Right kidney (tissue), 9 donors: ENCODE measurements at places on chromosomes 4 and X.

DNA sequence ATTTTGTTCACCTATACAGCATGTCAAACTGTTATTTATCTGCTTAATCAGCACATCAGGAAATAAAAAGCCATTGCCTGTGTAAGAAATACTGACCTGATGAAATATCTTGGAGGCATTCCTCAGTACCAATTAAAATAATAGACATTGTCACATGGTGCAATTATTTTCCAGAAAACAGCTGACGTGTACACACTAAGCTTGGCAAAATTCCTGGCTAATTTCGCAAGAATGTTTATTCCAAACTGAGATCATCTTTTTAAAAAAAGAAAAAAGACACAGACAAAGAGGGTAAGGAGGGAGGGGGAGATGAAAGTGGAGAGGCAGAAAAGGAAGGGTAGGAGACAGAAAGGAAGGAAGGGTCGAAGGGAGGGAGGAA, 61.9 kb upstream of the NFKB1 start:
- no peak for DNase-seq

DNA sequence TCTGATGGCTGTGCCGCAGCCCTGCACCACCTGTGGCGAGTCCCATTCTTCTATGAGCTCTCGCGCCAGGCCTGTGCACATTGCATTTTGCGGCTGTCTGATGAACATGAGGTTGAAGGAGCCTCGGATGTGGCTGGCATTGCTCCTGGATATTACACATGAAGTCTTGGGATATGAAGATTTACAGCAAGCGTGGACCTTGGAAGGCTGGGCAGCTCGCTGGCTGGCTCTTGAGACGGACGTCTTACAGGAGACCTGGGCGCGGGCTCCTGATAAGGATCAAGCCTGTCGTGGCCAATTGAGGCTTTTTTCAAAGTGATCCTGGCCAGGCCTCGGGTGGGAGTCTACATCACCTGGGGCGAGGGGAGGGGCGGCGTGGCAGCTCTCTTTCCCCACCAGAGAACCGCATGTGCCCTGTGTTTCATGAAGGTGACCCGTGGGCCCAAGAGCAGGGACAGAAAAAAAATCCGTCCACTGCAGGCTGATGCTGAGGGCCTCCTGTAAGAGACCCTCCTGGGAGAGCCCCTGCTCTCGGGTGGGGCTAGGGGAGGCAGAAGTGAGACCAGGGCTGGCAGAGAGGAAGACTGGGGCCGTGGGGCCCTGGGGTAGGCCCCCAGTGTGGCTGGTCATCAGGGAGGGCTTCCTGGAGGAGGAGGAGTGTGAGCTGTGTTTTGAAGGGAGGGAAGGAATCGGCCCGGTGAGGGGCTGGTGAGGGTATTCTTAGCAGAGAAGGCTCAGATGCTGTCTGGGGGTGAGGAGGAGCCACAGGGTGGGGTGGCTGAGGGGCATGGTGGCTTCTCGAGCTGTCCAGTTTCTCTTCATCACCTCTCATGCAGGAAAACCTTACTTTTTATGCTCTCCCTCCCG, 23.6 kb downstream of the CPZ start:
- DNase-seq = no peak

- DNase-seq = no peak
Measured at GRCh38 chrX:115333446-115333845, 43.9 kb downstream of the LUZP4 start.

GRCh38 chrX:97858592-97858991, 974.9 kb downstream of the RPA4 start:
- no peak for DNase-seq

DNA sequence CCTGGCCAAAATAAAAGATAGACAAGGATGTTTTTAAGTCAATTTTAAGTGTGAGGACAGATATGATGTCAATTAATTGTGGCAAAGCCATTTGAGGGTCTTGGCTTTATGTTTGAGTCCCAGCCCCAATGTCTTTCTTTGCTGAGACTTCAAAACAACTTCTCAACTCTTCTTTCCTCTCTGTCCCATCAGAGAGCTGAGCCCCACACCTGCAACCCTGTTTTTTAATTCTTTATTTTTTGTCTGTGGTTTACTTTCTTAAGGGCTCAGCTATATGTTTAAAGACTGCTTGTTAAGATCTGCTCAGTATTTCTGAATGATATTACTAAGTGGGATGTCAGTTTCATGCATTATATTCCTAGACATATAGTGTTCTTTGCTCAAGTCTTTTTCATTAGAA, 164.3 kb downstream of the HS3ST1 start:
- DNase-seq = no peak

DNA sequence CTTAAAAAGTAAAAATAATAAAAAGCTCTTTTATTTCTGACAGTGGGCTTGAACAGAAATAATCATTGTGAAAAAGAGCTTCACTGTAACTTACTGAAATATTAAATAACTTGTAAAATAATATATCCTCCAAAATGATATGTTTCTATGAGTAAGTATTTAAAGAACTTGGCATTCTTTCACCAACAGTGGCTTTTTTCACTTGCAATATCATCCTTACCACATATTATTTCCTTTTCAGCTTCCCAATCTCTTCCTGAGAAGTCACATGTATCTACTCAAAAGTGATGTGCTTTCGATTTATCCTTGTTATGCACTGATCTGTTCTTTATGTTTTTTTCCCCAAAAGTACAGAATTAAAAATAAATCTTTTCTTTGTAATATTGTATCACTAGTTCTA, 2.2 kb upstream of the PCDH18 start:
- no peak for DNase-seq

- no peak for DNase-seq
Measured at GRCh38 chrX:50747471-50747900, 66.5 kb downstream of the SHROOM4 start.

- DNase-seq = no peak
Measured at GRCh38 chr4:165766018-165766417, 107.0 kb upstream of the TLL1 start.

- no peak for DNase-seq
Measured at GRCh38 chr4:11149612-11150259, 279.0 kb downstream of the HS3ST1 start.

DNA sequence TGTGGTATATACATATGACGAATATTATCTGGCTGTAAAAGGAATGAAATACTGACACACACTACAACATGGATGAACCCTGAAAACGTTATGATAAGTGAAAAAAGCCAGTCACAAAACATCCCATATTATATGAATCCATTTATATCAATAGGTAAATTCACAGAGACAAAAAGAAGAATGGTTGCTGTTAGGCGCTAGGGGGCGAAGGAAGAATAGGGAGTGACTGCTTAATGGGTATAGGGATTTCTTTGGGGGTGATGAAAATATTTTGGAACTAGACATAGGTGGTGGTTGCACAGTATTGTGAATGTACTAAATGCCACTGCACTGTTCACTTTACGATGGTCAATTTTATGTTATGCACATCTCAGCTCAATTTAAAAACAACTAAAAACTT, 96.4 kb upstream of the EGFL6 start:
- DNase-seq = no peak

GRCh38 chrX:26050099-26050498, 88.0 kb upstream of the MAGEB18 start:
- no peak for DNase-seq

DNA sequence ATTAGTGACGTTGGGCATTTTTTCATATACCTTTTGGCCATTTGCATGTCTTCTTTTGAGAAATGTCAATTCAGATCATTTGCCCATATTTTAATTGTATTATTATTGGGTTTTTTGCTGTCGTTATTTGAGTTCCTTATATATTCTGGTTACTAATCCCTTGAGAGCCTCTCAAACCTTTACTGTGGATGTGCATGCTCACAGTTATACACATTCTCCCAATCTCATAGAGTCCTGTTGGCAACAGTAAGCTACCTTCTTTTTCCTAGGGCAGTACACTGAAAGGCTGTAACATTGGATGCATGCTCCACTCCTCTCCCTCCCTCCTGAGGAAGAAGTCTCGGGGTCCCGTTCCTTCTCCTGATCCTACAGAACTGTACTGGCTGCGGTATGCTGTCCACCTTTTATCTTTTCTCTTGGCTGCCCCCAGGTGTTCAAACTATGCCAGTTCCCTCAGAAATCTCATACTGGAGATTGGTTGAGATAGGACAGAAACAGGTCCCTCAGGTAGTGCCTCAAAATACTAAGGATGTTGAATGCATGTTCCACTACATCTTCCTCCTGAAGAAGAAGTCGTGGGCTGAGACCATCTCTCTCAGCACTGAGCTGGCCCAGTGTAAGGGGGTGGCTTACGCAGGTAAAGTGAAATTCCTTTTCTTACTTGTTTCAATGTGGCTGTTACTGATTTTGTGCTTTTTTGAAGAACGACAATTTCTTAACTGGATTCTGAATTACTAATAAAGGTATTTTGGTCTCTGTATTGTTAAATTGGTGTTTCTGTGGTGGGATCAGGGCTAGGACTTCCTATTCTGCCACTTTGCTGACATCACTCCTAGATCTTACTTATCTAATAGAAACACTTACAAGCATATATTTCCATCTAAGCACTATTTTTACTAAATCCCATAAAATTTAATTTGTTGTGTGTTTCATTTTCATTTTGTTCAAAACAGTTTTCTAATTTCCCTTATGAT, 145.4 kb upstream of the HUWE1 start:
- DNase-seq = peak; percentile 8

- peak; percentile 91 for DNase-seq
Measured at GRCh38 chrX:16719334-16720084, at the start of gene SYAP1. Gene SYAP1 (plus strand): TSS chrX:16719612. CDS start chrX:16719725, 113 bp downstream.

DNA sequence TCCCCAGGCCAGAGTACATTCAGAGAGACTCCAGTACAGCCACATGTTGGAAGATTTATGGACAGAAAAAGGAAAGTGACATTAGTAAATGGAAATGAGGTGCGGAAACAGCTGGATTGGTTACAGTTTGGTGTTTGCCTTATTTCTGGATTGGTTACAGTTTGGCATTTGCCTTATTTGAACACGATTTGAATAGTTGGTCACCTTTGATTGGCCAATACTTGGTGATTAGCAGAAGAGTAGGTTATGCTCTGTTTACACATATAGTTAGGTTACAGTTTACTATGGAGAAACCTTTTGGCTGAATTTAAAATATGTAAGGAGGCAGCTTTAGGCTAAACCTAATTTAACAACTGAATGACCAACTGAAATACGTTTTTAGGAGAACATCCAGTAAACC, 173.7 kb downstream of the AASDH start:
- DNase-seq = no peak

GRCh38 chr4:163772238-163772637, 277.7 kb downstream of the TMA16 start:
- DNase-seq = no peak

DNA sequence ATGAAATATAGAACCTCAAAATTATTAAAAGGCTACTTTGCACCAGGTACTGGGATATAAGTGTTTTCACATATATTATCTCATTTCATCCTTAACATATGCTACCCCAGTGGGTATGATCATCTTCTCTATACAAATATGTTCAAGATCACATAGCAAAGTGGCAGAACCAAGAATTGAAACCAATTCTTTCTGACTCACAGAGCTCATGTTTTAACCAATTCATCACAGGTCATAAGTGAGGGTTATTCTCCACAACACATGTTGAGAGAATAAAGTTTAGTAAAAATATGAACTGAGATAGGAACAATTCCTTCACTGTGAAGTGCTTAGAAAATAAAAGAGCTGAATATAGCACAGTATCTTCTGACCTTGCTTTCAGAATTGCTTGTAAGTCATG, 442.9 kb upstream of the RASGEF1B start:
- DNase-seq = no peak

DNA sequence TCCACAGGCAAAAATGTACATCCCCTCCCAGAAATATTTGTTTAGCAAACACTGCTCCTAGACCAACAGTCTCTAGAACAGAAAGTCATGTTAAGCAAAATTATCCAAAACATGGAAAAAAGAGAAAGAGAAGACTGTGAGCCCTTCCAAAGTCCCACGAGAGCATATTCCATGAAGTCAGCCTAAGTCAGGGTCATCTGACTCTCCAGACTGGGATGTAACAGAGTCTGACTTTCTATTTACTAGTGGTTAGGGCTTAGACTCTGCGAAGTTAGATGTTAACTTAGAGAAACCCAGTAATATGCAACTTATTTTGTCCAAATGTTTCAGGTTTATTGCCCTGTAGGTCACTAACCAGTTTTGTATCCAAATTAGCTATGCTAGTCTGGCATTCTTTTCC, 102.3 kb downstream of the MID1 start:
- no peak for DNase-seq

DNA sequence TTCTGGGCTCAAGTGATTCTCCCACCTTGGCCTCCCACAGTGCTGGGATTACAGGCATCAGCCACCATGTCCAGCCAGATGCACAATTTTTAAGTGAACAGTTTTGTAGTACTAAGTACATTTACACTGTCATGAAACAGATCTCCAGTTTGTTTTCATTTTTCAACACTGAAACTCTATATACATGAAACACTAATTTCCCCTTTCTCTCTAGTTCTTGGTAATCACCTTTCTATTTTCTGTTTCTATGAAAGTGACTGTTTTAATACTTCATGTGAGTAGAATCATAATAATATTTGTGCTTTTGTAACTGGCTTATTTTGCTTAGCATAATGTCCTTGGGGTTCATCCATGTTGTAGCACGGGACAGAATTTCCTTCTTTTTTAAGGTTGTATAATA, 237.4 kb downstream of the CAMK2D start:
- no peak for DNase-seq

- DNase-seq = no peak
Measured at GRCh38 chrX:134364711-134365110, 95.3 kb upstream of the HPRT1 start.

DNA sequence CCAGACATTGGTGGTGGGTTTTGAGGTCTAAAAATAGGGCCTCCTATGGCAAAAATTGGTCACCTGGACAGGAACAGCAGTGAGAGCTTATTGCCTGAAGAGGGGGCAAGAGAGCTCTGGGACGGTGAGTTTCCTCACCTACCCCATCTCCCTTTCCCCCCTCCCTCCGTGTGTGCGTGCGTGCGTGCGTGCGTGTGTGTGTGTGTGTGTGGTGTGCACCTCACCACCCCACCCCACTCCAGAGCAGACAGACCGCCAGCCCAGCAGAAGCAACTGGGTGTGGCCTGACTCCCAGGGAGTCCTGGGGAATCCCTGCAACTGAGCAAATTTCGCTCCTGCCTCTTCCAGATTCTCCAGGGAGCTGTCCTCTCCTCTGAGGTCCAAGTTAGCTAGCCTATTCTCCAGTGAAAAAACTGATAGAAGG, 44.7 kb downstream of the PRPS1 start:
- DNase-seq = peak; percentile 42

- peak; percentile 52 for DNase-seq
Measured at GRCh38 chr4:2961421-2961810, 1.8 kb downstream of the NOP14 start.

- no peak for DNase-seq
Measured at GRCh38 chr4:123102897-123103471, 180.6 kb upstream of the NUDT6 start.

- DNase-seq = no peak
Measured at GRCh38 chr4:168633064-168633463, 136.2 kb downstream of the PALLD start.

DNA sequence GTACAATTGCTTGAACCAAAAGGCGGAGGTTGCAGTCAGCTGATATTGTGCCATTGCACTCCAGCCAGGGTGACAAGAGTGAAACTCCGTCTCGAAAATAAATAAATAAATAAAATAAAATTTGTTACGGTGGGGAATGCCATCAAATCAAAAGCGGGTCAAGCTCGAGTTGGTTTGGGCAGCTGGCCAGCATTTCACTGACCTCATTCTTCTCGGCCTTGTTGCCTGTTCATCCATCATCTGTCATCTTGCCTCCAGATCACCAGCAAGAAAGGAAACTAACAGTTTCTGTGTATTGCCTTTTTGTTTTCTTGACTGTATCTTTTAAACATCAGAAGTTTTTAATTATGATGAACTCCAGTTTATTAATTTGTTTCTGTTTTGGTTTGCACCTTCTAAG, 31.5 kb upstream of the KLHL2 start:
- no peak for DNase-seq
